ENCODE measurements at places on chromosomes 2 and 18.
A peak's percentile ranks its signal among the peaks of the same experiment; 100 is the strongest.

DNA sequence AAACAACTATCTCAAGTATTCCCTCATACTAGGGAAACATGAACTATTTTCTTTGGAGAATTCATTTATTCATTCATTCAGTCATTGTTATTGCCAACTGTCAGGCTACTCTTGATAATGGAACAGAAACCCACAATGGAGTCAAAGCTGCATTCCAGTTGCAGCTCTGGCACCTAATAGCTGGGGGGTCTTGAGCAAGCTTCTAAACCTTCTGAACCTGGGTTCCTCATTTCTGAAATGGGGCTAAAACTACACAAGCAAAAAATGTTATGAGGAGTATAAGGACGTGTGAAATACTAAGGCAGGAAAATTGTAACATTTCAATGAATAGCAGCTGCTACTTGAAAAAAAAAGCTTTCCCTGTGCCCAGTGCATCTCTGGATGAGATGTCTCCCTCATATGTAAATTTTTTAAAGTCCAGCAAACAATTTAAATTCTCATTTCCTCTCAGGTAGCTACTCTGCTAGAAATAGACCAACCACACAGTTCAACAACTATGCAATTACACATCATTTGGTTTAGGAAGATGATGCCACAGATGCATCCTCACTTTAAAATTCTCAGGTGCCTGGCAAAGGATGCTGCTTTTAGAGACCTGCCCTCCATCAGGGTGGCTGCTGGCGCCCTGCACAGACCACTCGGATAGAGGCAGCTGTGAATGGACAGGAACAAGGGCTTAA lies 38.5 kb downstream of the SPRED2 start:
- DNase-seq: no peak

- no peak for DNase-seq
These were observed 13.7 kb upstream of the INO80C start for GRCh38 chr18:35511428-35511827.

DNA sequence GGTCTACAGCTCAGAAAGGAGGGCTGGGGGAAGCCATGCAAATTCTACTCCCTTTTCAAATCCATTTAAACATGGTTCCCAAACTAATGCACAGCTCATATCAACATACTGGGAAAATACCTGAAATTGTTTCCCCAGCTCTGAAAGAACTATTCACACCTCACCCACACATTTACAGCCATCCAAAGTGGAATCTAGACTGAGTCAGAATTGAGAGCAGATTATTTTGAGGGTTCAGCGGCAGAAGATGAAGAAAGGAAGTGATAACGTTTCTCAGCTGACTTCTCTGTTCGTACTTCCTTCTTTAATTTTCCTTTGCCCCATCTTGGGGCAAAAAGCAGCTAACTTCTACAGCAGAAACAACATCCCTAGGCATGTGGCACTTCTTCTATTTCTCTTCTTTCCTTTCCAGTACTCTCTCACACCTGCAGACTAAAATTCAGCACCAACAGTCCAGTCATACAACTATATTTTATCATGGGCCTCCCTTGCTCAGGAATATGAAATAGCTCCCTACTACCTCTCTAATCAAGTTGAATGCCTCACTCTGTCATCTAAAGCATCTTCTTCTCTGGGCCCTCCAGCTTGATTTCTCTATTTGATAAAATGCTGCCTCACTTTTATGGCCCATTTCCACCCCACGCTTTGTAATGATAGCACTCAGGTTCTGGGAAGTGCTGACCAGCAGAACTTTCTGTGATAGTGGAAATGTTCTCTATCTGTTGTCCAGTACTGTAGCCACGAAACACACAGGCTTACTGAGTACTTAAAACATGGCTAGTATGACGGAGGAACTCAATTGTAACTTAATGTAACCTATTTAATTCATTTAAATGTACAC lies 35.9 kb downstream of the ARHGAP25 start:
- DNase-seq: no peak

DNA sequence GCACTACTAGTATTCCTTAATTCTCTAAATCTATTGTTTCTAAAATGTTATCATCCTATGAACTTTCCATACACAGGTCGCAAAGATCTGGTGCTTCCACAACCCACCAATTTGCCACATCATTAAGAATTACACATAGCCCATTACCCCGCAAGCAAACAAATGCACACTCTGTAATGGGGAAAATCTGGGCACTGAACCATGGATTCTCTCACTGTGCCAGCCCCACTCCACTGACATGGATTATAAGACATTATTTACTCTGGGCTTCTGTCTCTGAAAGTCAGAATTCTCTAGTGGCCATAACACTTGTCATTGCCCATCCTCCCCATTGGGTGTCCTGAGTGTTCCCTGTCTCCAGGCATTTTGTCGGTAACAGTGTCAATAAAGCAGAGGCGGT lies 537.1 kb downstream of the EPHA4 start:
- DNase-seq: no peak

DNA sequence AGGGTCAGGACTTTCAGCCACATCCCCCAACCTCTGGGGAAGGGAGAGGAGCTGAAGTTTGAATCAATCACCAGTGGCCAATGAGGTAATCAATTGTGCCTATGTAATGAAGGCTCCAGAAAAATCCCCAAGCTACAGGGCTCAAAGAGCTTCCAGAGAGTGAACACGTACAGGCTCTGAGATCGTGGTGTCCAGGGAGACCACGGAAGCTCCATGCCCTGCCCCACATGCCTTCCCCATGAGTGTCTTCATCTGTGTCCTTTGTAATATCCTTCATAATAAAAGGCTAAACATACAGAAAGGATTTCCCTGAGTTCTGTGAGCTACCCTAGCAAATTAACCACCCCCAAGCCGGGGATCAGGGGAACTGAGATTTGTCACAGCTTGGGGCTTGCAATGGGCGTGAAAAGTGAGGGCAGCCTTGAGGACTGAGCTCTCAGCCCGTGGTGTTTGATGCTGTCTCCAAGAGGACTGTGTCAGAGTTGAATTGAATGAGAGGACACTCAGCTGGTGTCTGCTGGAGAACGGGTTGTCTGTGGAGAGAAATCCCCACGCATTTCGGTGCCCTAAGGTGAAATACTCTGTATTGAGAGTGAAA lies 25.5 kb upstream of the TUBB6 start:
- no peak for DNase-seq

GRCh38 chr18:52280702-52281101 lies 59.3 kb upstream of the DCC start:
- DNase-seq: no peak

DNA sequence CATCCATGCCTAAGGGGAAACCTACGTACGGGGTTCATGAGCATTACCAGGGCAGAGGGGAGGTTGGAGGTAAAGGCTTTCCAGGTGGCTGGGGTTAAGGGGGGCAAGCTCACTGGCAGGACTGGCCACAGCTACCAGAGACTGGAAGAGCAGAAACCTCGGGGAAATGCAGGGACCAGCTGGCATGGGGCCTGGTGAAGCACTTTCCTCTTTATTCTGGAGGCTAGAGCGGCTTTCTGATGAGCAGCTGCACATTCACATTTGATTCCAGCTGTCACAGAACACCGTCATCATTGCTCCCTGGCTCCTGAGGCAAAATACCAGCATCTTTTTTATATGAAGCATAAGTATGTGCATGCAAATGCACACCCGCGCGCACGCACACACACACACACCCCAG lies 28.7 kb upstream of the LRRC30 start:
- no peak for DNase-seq

DNA sequence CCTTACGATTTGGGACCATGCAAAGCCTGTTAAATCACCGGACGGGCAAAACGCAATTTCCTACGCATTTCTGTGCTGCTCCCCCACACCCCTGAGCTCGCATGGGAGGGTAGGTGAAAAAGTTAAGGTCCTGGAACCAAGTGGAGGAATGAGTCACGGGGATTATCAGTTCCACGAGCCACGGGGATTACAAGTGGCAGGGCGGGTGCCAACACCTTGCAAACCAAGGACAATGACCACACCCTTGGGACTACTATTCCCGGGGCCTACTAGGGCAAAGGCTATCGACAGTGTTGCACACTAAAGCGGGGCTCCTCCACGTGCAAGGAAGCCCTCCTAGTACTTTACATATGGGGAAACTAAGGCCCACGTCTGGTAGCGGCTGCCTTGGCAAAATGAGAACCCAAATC lies 447 bp downstream of the RETSAT start:
- peak; percentile 11 for DNase-seq

DNA sequence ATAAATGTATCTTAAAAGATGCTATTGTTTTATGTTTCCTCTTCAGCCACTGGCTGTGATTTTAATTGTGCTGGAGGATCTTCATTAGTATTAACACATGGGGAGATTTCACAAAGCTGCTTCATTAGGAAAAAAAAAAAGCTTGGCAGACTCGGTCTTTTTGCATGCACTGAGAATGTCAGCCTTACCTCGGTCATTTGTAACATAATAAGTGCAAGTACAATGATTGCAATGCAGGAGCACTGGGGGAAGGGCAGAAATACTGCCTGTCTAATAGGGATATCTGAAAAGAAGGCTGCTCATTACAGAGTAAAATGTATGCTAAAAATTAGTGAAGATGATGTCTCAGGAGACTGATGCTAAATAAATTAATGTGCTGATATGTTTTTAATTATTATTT lies 1.3 kb upstream of the BAZ2B start:
- no peak for DNase-seq

- no peak for DNase-seq
These were observed 225.6 kb downstream of the CMPK2 start for GRCh38 chr2:6639929-6640620.

- DNase-seq: no peak
These were observed 10.6 kb downstream of the CYP26B1 start for GRCh38 chr2:72136933-72137497.

DNA sequence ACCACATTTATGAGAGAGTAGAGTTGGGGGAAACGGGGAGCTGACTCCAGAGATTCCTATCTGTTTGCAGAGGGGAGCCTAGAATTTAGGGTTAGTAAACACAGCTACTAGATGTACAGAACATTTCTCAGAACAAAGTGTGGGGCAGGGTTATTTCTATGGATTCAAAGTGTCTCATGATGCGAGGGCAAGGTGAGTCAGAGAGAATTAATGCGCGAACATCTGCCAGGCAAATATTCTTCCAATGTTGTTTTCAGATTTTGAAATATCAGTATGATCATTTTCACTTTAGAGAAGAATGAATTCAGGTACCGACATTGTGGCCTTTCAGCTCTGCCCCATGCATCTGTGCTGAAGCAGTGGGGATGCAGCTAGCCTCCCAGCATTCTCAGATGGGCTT lies 2.0 kb upstream of the DSEL start:
- no peak for DNase-seq

- no peak for DNase-seq
These were observed 1335.3 kb upstream of the CDH2 start for GRCh38 chr18:29512203-29512602.

DNA sequence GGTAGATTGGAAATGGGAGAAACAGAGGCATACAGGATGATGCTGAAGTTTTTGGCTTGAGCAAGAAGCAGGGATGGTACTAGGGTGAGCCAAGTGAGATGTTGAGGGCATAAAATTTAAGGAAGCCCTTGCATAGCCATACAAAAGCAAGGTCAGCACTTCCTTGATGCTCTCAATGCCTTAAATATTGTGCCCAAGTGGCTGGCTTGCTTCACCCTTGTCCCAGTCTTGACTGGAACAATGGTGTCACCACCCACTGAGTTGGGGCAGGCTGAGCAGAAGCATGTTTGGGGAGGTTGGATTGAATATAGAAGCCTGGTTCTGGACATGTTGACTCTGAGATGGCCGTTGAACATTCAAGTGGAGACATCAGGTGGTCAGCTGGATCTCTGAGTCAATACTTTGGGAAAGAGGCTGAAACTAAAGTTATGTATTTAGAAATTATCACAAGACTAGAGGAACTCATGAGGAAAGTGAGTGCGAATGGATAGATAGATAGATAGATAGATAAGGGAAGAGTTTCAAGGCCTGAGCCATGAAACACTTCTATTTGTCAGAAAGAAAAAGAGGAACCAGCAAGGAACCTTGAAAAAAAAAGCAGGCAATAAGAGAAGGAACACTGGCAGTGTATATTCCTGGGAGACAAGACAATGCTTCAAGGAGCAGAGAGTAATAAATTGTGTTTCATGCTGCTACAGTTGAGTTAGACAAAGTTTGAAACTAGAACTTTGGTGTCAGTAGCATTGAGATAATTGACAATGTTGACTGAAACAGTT lies 43.0 kb upstream of the HNMT start:
- DNase-seq: no peak

GRCh38 chr2:65557616-65558573 lies 125.5 kb upstream of the SPRED2 start:
- no peak for DNase-seq

DNA sequence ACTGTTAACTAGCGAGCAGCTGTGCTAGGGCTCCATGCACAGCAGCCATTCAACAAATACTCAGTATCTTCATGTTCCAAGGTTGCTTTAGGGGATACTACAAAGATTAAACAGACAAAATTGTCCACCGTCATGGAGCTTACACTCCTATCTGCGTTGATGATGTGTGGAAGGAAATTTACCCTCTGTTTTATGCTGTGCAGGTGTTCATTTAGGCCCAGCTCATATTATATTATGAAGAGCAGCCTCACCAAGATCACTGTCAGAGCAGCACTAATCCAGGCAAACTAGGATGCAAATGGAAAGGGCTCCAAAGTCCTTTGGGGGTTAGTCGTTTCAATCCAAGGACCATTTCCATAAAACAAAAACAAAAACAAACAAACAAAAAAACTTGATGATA lies 13.4 kb upstream of the WIPF1 start:
- no peak for DNase-seq

- DNase-seq: no peak
These were observed 99.0 kb downstream of the RBBP8 start for GRCh38 chr18:23032030-23032582.

GRCh38 chr2:27711804-27712203 lies 48.1 kb downstream of the SLC4A1AP start:
- DNase-seq: no peak

DNA sequence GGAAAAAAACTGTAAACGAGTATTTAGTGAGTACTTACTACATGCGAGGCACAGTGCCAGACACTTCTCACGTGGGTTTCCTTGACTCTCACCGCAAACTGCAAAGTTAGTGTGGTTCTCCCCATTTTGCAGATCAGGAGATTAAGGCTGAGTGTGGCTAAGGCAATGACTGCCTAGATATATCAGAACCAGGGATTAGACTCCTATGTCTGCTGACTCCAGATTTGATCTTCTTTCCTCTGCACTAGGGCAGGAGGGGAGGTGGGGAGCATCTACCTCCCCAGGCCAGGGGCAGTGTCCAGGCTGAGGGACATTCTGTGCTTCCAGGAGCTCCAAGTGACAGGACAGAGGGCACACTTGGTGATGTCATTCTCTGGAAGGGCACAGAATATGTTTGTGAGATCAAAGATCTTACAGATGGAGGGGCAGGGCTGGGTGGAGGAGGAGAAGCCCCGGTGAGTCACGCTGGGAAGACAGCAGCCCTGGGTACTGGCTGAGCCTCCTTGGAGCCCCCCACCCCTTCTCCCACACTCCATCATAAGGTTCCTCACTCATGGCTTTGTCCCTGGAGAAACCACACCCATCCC lies 92.4 kb downstream of the RHOB start:
- no peak for DNase-seq

DNA sequence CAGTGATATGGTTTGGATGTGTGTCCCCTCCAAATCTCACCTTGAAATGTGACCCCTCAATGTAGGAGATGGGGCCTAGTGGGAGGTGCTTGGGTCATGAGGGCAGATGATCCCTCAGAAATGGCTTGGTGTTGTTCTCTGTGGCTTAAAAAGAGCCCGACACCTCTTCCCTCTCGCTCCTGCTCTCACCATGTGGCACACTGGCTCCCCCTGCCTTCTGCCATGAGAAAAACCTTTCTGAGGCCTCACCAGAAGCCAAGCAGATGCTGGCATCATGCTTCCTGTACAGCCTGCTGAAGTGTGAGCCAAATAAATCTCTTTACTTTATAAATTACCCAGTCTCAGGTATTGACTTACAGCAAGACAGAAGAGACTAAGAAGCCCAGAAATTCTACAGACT lies 357.1 kb downstream of the NRXN1 start:
- DNase-seq: no peak

- DNase-seq: no peak
These were observed 238.8 kb downstream of the TPGS2 start for GRCh38 chr18:36589857-36590543.
